Activated T-cell treated with anti-CD3 and anti-CD28 coated beads for 48 hours (primary cell): ENCODE measurements at places on chromosomes 11 and 22.

DNA sequence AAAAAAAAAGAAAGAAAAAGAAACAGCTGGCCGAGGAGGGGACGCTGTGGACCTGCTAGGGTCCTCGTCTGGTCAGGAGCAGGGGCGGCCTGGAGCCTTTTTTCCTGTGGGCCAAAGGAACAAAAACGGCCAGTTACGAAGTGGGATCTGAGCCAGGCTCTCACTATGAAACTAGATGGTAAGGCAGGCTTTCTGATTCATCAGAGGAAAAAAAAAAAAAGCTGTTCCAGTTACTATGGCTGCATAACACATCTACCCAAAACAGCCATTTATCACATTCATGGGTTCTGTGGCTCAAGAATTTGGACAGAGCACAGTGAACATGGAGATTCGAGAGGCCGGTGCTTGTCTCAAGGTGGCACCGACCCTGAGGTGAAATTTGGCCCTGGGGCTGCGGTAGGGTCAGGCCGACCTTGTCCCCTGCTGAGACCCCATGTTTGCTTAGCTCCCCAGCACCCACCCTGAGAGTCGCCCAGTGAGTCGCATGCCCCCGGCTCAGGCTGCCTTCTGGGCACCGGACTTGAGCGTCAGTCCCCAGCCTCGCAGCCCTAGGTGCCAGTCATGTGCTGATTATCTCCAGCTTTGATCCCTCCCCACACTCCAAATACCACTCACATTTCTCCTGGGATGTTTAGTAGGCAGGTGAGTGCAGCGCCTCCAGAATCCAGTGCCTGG, 34.2 kb downstream of the MRGPRD start:
- DNase-seq: no peak

- DNase-seq: no peak
These were observed 11.3 kb upstream of the TREH start for GRCh38 chr11:118690553-118691304.

DNA sequence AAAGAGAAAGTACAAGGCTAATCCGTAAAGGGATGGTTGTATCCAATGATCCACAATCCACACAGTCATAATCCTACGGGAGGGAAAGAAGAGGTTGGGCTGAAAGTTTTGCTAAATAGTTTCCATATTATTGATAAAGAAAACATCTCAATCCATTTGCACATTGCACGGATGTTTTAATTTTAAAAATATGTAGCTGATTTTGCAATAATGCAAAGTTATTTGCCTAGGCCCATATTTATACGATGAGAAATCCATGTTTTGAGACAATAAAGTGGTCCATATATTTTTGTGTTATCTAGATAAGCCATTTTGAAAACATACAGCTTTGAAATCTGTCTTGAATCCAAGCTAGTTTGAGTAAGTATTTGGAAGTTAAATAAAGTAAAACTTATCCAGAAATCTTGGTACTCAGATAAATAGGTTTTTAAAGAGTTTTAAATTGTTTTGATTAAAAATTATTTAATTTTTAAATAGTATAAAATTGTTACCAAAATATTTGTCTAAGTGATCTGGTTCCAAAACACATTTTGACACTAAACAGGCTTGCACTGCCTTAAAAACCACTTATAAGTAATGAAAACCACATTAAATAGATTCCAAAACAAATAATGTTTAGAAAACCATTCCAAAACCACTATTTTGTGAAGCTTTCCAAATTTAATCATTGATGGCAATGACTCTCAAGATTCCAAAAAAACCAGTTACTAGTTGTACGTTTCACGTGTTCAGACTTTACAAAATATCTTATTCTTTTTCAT, 38.2 kb upstream of the PAMR1 start:
- no peak for DNase-seq

DNA sequence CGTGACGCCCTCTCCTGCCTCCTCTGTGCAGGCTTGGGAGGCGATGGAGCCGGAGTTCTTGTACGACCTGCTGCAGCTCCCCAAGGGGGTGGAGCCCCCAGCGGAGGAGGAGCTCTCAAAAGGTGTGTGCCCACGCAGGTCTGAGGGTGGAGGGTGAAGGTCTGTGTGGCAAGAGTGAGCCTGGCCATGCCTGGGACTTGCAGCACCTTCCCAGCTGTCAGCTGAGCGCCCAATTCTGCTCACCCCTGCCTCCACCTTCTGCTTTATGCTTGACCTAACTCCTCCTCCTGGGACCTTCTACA, 2.5 kb downstream of the PARVG start:
- DNase-seq: no peak

GRCh38 chr11:17734986-17735817, 621 bp downstream of the KCNC1 start:
- peak; percentile 45 for DNase-seq

DNA sequence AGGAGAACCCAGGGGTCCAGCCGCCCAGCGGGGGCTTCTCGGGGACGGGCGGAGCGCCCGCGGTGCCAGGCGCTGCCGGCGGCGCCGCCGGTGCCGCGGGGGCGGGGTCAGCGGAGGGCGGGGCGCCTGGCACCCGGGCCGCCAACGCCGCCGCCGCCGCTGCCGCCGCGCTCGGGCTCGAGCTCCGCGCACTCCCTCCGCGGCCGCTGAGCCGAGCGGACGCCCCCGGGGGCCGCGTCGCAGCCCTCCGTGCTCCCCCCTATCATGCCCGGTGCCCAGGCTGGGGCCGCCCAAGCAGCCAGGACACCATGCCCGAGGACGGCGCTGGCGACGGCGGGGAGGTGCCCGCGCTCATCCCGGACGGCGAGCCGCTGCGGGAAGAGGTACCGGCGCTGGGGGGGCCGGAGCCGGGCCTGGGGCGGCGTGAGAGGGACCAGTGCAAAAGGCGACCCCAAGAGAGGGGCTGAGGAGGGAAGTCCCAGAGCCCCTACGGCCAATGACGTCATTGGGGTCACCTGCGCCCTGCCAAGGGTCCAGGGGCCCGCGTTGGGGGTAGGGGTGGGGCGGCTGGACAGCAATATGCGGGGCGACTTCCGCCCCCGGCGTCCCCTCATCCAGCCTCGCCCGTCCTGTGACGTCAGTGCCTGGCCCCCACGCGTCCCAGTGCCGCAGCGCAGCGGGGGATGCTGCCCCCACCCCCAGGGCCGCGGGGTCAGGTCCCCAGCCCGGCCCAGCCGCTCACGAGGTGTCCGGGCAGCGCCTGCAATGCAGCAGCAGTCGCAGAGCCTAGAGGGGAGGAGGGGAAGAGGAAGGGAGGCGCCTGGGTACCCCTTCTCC, at the start of gene TMEM151A:
Gene TMEM151A (plus strand): TSS at position 189 of the 837 bp plus-strand sequence. CDS start 120 bp downstream, at position 309.
- no peak for DNase-seq

DNA sequence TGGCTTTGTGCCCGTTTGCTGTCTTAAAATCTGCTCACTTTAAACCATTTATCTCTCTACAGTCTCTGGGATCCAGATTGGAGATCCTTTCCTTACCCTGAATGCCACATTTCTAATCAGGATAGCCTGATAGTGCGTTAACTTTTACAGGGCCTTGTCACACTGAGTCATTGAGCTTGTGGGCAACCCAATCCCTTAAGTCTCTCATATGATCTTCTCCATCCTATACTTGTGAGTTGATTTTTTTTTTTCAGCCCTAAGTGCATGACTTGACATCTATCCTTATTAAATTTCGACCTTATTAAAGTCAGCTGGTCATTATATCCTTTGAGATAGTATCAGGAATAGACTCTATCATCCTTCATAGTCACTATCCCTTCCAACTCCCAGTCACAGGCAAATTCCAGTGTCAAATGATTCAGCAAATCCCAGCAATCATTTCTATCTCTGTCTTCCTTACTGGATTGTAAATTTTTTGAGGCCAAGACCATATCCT, 57.7 kb downstream of the TEAD1 start:
- DNase-seq: no peak

DNA sequence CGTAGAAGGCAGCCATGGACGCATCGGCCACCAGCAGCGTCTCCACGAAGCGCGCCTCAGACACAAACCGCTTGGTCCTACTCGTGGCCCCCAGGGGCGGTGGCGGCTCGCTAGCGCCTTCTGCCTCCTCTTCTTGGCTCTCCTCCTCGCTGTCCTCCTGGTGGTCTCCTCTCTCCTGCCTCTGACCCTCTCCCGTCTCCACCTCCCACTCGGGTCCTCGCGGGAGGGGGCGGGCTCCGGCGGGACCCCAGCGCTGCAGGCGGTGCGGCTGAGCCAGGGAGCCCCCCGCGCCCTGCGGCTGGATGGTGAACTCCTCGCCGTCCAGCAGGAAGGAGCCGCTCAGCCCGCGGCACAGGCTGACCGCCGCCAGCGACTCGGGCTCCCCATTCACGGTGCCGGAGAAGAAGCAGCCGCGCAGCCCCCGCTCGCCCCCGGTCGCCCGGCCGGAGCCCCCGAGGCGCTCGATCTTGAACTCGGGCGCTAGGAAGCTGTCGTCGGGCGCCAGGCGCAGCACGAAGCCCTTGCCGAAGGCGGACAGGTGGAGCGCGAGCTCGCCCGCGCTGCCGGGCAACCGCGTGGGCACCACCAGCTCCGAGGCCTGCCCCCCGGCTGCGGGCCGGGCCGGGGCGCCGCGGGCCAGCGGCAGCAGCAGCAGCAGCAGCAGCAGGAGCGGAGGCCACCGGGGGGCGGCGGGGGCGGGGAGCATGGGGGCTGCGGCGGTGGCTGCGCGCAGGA, 661 bp downstream of the ADAMTS8 start:
- no peak for DNase-seq

DNA sequence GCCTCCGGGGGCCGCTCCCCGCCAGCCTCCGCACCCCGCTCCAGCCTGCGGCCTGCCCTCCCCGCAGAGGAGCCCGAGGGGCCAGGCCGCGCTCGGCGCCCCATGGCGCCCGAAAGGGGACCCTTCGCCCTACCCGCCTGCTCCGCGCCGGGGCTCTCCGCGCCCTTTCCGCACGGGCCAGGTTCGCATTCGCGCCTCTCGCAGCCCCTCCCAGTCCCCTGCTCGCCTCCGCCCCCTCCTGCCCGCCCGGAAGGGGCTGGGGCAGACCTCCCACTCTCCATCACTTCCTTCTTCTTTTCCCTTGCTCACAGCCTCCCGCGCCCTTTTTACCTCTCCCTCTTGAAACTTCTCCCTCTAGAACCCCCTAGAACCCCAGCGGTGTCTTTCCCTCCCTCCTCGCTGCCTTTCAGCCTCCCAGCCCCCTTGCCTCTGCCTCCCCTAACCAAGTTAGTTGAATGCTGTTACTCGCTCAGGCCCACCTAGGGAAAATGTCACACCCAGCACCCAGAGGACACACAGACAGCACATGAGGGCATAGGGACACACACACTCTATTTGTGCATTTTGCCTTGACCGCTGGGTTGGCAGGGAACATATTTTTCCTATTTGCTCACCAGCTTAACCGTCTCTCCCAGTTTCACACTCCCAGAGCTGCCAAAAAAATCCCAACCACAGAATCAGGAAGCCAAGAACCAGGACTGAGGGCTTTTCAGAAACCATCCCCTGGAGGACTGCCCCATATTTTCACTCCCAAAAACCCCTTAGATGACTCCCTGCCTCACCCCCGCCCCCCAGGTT, at the start of gene SLC43A3:
Gene SLC43A3 (minus strand): TSS at position 193 of the 798 bp plus-strand sequence. CDS start 949 bp downstream, outside the sequence.
- DNase-seq: peak; percentile 84

GRCh38 chr22:37284805-37285355, 2.6 kb downstream of the CYTH4 start:
- DNase-seq: no peak

DNA sequence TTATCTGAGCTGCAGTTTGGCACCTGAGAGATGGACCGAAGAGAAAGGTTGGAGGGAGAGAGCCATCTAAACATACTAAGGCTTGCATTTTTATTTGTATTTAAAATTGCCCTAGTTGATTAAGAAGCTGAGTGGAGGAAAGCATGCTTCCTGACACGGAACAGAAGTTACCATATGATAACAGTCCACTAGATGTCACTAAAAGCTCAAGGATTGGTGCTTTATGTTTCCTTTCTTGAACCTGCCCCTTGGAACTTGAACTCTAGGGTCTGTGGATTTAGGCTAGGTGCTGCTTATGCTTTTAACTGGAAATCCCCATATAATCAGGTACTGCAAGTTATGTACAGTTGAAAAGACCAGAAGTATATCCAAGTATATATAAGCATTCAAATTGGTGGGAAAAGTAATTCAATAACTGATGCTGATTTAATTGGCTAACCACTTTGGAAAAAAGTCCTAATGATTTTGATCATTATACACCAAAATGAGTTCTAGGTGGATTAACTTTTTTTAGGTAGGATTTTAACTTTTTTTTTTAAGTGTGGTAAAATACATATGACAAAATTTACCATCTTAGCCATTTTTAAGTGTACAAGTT, 9.5 kb downstream of the RBMXL2 start:
- DNase-seq: no peak

DNA sequence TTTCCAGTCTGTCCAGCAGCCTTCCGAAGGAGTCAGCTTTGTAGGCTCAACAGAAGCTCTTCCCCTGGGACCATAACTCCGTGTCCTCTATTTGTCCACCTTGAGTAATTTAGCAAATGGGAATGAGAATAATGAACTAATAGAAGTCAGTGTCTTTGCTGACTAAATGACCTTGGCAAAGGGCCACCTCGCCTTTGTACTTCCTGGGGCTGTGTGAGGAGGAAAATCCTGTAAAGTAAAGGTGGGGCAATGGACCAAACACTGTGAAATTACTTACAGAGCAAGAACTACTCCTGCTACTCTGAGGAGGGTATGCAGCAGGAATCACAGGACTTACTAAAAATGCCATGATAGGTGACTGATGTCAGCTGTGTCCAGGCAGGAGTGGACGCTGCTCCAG, 36.2 kb upstream of the CSNK2A3 start:
- DNase-seq: no peak

- DNase-seq: no peak
These were observed 54.3 kb upstream of the CLMP start for GRCh38 chr11:123249354-123249753.

DNA sequence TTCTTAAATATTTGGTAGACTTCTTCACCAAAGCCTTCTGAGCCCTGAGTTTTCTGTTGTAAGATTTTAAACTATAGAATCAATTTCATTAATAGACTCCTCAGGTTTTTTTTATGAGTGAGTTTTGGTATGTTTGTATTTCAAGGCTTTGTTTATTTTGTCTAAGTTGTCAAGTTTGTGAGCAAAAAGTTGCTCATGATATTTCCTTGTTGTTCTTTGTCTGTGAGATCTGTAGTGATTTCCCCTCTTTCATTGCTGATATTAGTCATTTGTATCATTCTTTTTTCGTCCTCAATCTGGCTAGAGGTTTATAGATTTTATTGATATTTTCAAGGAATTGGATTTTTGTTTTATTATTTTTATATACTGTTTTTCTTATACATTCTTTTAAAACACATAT, 121.0 kb downstream of the MORC2 start:
- no peak for DNase-seq

DNA sequence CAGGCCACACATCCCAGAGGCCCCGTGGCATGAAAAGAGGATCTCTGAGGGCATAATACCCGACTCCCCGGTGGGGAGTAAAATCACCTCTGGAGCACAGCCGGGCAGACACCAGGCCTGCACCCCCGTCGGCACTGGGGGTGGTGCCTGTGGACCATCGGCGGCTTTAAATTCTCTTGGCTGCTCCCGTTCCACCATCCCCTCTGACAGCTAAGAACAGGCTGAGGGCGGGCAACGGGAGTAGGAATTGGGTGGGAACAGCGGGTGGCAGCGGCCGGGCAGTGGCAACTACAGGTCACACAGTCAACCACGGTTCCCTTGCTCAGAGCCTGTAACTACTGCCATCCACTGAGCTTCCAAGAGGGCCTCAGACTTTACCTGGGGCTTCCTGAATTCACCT, 40.2 kb upstream of the MOB2 start:
- no peak for DNase-seq
